Right renal cortex interstitium (tissue), 3 donors: ENCODE measurements at places on chromosomes 7 and 10.

DNA sequence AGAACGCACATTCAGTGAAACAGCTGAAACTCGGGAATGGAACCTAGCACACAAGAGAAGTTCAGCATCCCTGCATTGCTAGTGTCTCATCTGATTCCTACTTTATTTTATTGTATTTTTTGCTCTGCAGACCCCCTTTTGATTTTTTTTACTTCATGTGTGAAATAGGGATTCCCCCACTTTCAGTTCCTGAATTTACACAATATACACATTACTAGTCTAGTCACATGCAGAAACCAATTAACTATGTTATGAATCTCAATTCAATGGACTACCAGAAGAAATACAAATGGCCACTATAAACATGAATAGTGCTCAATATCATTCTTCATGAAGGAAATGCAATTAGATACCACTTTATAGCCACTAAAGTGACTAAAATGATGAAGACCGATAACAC, 386.1 kb upstream of the COBL start:
- DNase-seq, result no peak

GRCh38 chr7:34389332-34390078, 268.5 kb upstream of the NPSR1 start:
- DNase-seq, result no peak

DNA sequence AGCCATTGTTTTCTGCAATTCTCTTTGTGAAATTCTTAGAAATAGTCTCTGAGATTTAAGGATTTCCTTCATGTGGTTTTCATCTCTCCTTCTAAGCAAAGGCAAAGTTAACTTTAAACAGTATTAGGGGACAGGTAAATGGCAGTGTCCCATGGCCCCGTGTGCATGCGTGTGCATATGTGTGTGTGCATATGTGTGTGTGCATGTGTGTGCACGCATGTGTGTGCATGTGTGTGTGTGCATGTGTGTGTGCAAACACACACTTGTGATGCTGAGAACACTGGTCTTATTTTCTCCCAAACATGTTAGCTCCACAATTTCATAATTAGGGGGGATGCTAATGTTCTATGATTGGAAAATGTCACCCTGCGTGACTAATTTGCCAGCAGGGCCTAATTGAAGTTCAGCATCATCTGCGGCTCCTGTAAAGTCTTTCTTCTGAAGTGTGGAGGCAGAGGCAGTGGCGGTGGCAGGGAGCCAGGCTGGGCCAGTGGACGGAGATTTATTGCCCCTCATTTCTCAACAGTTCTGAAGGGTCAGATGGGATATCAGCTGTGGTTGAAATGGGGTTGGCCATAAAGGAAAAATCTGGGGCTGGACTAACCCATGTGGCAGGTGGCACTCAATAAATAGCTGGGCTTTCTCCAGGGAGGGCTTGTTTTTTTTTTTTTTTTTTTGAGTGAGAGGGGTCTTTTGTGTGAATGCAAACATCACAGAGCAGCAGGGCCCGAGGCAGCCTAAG, 289.3 kb upstream of the PODXL start:
- no peak for DNase-seq

DNA sequence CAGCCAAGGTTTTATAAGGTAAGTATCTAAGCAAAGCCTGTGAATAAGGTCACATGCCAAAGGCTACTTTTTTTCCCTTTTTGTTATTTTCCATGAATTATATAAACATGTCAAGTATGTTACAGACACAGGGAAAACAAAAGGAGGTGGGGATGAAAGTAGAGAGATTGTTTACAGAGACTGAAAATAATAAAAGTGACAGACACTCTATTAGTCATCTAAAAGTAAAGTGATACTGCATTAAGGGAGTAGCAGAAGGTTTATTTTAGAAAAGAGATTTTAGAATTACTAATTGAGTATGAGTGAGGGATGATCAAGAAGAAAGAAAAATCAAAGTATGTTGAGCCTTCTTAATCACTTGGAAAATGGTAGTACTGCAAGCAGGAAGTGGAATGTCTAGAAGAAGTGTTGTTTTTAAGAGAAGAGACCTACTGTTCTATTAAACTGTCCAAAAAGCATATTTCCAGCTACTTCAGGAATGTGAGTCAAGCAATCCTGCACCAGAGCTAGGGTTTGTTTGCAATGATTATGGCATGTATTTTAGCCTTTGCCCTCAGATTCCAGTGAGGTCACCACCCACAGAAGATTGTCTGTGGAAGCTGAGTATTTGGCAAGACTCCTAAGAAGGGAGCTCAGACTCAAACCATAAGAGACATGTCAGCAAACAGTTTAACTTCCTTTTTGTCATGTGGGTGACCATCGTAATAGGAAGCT, 177.9 kb upstream of the PLXDC2 start:
- DNase-seq, result peak; percentile 72

DNA sequence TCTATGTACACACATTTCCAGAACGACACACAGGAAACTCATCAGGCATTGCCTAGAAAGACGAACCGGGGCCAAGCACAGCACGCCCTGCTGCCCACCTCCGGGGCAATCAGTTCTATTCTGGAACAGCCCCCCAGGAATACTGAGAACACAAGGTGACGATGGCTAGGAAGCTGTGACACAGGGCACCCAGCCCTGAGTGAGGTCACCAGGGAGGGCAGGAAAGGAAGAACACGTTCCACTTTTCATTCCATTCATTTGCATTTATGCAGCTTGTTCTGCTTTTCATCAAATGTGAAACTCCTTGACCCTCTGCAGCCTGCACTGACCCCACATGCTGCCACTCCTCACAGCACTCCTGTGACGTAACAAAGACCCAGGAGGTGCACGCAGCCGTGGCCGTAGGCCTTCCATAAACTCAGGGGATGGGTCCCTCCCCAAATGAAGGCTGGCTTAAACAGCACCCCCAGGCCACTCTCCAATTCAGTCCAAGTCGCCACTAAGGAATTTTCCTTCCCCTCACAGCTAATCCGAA, 28.9 kb downstream of the MAD1L1 start:
- no peak for DNase-seq

DNA sequence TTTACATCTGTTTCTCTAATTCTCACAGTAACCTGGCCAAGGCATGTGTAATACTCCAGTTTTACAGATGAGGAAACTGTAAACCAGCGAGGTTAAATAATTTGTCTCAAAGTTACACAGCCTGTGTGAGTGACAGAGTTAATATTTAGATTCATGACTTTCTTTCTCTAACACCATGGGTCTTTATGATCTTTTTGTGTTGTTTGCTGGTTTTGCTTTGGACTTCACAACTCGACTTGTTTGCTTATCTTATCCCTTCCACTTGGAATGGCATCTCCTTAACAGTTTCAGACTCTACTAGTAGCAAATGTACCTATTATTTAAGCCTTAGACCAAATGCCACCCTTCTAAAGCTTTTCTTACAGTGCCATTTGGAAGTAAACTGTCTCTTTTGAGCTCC, 34.4 kb downstream of the MXI1 start:
- no peak for DNase-seq

DNA sequence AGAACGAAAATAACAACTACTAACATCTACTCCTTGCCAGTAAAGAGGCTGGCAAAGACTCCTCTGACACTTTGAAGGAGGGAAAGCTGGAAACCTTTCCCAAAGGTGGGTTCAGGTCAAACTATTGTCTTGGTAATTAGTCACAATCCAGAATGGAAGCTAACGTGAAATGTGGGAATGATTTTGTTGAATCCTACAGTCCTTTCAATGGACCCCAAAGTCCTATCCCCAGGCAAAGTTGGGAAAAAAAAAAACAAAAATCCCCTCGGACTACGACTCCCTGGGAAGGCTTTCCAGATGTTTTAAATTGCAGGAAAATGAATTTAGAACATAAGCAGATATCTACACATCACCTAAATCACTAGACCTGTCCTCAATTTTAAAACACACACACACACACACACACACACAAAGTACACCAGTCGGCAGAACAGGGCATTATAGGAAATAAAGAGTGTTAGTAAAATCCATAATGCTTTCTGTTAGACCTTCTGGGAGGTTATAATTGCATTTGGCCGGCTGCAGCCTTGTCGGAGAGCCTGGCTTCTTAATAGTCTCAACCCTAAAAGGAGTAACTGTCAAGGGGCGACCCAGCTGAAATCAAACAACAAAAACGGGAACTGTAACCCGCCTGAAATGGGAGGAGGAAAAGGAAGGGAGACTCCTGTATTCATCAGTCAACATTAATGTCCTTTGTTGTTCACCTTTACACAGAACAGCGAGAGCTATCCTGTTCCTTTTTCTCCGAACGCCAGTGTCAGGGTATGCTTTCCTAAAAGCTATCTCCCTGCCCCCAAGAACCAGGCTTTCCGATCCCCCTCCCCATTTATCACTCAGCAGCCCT, 1.5 kb downstream of the DOCK4 start:
- DNase-seq, result no peak

- no peak for DNase-seq
These were observed 21.8 kb downstream of the PWWP2B start for GRCh38 chr10:132418527-132419416.

GRCh38 chr10:98246911-98247805, 20.8 kb downstream of the LOXL4 start:
- DNase-seq, result peak; percentile 75

DNA sequence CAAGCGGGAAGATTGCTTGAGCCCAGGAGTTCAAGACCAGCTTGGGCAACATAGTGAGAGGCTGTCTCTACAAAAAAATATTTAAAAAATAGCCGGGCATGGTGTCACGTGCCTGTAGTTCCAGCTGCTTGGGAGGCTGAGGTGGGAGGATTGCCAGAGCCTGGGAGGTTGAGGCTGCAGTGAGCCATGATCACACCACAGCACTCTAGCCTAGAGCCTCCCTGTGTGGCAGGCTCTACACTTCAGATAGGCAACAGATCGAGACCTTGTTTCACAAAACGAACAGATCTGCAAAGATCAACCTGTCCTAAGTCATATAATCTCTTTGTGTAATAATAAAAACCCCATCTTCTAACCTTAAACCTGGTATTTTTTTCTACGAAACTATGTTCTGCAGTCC, 76.8 kb downstream of the PTEN start:
- DNase-seq, result no peak

GRCh38 chr7:24301703-24302102, 17.7 kb downstream of the NPY start:
- no peak for DNase-seq
